COLO829 (cell line): ENCODE measurements at places on chromosomes 2 and 18.
A peak's percentile ranks its signal among the peaks of the same experiment; 100 is the strongest.

- no peak for DNase-seq
These were observed 24.0 kb upstream of the ATP5MC3 start for GRCh38 chr2:175205523-175205922.

DNA sequence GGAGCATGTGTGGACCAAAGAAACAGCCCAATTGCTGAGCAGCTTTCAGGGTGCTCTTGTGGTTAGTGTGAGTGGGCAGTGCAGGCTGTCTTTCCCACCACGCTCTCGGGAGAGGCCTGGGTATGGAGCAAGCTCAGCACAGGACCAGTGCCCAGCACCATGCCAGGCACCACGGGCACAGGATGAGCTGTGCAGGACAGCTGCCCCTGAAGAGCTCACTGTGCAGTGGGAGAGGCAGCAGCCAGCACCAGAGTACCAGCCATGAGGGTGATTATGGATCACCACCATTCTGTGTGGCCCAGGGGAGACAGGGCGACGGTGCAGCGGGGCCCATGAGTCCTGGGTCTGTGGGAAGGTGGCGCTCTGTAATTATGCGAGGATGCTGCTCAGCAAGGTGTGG, 29.7 kb upstream of the FAHD2A start:
- DNase-seq, result no peak

GRCh38 chr2:168490015-168490874, 34.2 kb downstream of the CERS6 start:
- no peak for DNase-seq

GRCh38 chr2:10366601-10367270, 64.0 kb downstream of the HPCAL1 start:
- DNase-seq, result no peak

- no peak for DNase-seq
These were observed 133.5 kb downstream of the TMEM182 start for GRCh38 chr2:102895376-102895775.

DNA sequence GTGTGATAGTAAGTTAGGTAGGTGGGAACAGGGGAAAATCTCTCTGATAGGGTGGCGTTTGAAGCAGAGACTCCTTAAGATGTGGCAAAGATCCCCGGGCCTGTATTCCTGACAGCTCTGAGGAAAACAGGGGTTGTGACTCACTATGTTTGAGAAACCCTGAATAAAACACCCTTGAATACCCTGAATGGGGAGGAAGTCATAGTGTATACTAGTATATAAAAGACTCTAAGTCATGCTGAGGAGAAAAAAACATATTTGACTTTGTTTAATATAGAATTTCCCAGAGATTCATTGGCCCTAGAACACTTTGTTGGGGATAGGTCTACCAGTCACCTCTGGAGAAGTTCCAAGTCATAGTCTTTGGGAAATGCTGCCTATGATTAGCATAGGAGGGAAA, 590.9 kb downstream of the IRS1 start:
- DNase-seq, result no peak

DNA sequence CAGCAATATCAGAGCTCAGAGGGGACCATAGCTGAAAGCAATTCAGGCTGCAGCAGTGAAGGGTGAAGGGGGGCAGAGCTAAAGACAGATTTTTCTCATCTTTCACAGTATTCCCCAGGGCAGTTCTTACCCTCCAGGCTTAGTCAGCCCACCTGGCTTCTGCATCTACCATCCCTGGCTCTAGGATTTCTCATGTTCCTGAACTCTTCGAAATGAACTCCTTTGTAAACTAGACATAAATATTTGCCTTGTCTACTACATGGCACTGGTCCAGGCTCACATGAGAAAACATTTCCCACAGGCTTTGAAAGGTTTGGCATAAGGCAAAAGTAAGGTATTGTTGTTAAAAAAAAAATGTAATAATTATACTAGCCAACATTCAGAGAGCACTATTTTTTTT, 23.6 kb upstream of the NEB start:
- DNase-seq, result peak; percentile 36

DNA sequence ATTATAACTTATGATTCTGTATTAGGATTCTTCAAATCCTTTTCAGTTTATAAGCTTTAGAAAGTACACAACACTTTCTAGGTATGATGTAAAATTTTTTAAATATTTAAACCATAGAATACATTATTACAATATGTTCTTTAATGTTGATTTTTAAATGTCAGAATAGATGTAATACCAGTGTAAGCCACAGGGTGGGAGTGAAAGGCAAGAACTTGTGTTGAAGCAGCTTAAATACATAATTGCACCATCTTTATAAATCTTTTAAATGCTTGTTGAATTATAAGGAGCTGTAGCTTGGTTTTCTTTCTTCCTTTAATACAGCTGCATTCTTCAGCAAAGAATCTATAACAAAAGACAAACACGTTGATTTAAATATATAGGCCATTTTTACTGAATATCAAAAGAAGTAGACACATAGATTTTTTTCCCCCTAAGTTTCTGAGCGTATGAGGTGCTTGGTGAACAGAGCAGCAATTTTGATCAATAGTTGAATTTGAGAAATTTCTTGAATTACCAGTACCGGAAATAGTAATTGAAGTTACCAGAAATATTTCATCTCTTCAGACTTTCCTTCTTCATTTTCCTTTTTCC, 63.0 kb downstream of the TANK start:
- DNase-seq, result no peak

DNA sequence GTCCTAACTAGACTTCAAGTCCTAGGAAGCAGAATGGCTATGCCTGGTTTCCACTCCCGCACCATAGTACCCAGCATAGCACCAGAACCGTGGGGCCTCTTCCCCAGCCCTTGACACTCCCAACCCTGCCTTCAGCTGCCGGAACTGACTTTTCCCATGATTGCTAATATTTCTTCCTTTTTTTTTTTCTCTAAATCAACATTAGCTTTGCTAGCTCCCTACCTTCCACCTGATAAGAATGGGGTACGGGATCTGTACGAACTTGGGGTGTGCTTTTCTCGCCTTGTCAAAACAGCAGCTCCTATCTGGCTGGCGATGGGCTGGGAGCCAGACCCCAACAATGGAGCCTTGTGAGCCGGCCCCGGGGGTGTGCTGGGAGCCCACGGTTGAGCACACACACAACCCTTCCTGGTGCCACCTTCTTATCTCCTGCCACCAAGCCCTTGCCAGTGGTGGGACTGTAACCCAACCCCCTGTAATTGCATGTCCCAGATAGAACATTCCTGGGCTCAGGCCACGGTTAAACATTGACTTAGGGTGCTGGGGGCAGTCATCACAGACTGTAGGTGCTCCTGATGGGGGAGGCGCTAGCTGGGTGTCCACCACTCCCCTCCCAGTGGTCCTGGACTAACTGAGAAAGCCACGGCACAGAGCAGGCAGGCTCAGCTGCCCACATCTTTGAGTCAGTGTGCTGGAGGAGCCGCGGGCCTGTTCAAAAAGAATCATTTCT, 213.0 kb upstream of the HAAO start:
- DNase-seq, result no peak

- DNase-seq, result no peak
These were observed 14.4 kb downstream of the GAD1 start for GRCh38 chr2:170831115-170831514.

- DNase-seq, result no peak
These were observed 59.1 kb downstream of the RMDN2 start for GRCh38 chr2:37984176-37984575.

GRCh38 chr18:32730620-32731091, 42.2 kb downstream of the KLHL14 start:
- no peak for DNase-seq

DNA sequence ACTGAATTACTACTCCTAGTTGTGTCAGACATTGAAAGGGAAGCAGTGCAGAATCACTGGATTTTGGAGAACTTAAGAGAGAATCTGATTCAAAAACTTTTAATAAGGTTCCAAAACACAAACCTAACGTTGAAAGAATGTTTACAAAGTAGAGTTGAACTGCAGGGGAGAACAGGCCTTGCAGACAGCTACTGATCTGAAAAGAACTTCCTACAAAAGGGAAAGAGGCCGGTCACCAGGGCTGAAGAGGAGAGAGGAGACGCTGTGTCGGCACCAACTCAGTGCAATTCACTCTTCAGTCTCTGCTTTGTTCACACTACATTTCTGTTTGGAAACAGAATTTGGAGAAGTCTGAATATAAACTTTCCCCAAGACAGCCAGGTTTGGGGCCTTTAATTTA, 124.0 kb downstream of the GAREM1 start:
- no peak for DNase-seq

DNA sequence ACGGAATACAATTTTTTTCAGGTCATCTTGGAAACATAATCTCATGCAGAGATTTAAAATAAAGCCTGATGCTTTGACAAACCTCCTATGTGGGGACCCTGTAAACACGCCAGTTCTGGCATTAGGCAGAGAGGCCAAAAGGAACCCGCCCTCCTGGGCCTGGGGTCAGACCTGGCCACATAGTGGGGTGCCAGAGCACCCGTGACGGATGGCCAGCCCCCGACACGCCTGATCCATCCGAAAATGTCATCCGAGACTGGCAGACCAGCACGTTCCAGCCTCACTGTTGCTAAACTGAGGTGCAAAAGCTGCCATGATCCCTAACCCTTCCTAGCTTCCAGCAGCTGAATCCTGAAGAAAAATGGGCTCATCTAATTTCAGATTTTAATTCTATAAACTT, 222.6 kb upstream of the SALL3 start:
- DNase-seq, result no peak

GRCh38 chr2:229719926-229720647, 5.7 kb upstream of the DNER start:
- no peak for DNase-seq
